ENCODE measurements at places on chromosomes 3 and 15. TPM values are rescaled to one million over a fixed set of nuclear protein-coding genes. Genes with fewer than 3 reads are reported as not detected.

DNA sequence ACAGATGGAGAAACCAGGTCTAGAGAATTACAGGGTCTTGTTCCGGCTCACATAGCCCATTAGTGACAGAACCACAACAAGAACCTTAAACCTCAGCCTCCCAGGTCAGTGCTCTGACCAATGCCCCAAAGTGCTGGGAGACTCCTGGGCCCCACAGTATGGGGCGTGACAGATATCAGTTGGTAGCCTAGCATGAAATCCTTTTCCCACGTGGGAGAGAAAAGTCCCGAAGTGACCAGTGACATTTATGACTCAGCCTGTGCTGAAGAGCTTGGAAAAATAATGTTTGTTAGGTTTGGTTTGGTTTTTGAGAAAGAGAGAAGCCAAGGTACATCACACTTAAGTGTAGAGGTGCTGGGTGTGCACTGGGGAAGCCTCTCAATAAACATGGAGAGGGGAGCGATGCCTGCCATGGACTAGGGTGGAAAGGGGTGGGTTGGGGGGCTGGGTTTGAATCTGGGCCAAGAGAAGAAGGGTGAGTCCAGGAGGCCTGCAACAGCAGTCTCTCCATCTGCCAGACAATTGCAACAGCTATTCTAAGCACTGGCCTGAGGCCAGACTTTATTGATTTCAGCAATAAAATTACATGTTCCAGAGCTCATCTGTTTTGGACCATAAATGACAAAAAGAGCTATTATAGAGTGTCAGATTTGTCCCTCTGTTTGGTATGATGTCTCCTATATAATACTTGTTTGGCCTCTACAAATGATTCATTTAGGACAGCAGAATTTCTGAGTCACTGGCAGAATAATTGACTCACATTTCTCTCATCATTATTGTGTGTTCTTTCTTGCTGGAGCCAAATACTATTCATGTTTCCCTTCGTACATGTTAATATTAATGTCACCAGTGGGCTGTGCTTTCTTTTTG, 43.4 kb downstream of the C2CD4A start:
- H3K4me1 ChIP-seq: no peaks in the 10 kb centered on the region
- H3K27me3 ChIP-seq: no peaks in the 10 kb centered on the region
- no peaks in the 10 kb centered on the region for H3K36me3 ChIP-seq
- H3K4me3 ChIP-seq: no peak overlapping the region

DNA sequence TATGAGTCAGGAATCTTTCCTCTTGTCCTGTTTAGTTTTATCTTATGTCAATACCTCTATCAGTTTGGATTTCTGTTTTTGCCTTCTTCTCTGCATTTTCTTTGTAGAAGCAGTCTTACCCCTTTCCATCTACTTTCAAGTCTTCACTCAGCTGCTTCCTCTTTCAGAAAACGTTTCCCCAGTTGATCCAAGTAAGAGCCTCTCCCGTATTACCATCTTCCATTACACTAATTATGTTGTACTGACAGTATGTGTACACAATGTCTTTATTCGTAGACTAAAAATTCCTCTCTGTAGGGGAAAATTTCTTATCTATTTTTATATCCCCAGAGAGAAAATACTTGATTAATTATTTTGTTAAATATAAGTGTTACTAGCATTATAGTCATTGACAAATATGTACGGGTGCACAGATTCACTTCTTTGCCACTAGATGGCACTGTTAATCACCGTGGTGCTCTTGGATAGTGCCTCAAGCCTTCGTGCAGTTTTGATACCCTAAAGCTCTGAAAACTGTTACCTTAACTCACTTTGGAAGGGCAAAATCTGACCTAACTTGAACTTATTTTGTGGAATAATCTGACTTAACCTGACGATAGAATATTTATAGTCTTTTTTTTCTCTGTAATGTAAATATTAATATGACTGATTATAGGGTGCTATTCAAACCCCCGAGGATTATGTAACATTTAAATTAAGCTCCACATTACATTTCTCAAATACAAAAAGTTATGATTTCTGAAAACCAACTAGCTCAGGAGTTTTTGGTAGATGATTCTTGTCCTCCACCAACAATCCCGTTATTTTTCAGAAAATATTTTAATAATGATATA, 74.2 kb upstream of the POU1F1 start:
- H3K36me3 ChIP-seq: no peaks in the 10 kb centered on the region
- H3K4me3 ChIP-seq: no peak overlapping the region
- DNase-seq: no peak
- H3K27ac ChIP-seq: no peak overlapping the region
- no peaks in the 10 kb centered on the region for H3K4me1 ChIP-seq

GRCh38 chr15:65963911-65964482, 94.7 kb downstream of the RAB11A start:
- no peaks in the 10 kb centered on the region for H3K36me3 ChIP-seq
- H3K27ac ChIP-seq: no peak overlapping the region
- H3K4me3 ChIP-seq: no peak overlapping the region
- DNase-seq: no peak
- H3K4me1 ChIP-seq: no peaks in the 10 kb centered on the region

GRCh38 chr15:98647026-98647773, 1.1 kb upstream of the IGF1R start:
- H3K27me3 ChIP-seq: peaks cover 27% of the 10 kb centered on the region
- H3K4me3 ChIP-seq: peak overlapping the region; percentile 85
- no peaks in the 10 kb centered on the region for H3K36me3 ChIP-seq
- no peak for DNase-seq
- H3K27ac ChIP-seq: no peak overlapping the region

DNA sequence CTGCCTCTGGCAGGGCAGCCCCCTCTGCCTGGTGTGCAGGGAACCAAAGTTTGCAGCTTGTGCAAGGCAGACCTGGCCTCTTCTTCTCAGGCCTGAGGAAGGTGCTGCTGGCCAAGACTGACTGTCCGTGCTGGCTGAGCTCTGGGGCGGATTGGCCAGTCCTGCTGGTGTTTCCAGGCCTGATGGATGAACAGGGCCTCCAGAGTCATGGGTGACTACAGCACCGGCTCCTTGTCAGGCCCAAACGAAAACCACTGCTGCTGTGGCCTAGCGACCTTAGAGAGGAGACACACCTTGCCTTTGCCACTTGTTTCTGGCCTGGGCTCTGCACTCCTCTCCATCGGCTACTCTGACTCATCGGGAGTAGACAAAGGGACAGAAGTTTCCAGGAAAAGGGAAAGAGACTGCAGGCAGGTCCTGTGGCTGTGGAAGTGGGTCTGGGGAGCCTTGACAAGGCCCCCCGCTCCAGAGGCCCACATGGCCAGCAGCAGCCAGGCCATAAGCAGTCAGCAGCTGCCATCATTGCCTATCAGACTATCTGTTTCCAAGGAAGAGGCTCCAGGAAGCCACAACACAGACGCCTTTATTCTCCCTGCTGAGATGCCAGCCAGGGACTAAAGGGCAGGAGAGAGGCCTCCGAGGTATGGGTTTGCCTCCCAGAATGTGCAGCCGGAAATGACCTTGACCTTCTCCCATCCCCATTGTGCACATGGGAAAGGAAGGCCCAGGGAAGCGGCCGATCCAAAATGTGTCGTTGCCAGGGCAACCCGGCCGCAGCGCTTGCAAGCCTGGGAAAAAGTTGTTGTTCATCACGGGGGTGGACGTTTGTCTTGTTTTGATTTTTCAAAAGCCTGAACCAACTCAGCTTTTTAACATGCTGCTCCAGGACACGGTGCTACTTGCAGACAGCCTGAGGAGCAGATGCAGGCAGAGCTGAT, 160.5 kb downstream of the CHSY1 start:
- H3K4me3 ChIP-seq: no peak overlapping the region
- DNase-seq: no peak
- H3K27me3 ChIP-seq: no peaks in the 10 kb centered on the region
- H3K36me3 ChIP-seq: no peaks in the 10 kb centered on the region
- no peaks in the 10 kb centered on the region for H3K4me1 ChIP-seq
- H3K27ac ChIP-seq: no peak overlapping the region

DNA sequence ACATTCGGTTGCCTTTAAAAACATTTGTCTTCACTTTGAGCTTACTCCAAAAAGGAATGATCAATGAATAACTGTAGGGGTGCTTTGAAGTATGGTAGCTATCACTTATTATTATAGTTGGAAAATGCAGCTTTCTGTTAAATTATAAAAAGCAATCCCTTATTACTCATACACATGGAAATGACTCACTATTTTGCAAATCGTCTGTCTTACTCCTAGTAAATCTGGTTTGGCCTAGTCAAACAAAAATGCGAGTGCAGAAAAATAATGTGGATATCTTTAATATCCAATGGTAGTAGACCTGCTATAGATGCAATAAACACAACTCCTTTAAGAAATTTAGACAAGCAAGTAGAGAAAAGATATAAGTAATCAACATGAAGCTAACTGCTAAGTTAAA, 112.5 kb downstream of the ZIC1 start:
- no peak for DNase-seq
- no peaks in the 10 kb centered on the region for H3K27me3 ChIP-seq
- H3K4me3 ChIP-seq: no peak overlapping the region
- no peaks in the 10 kb centered on the region for H3K36me3 ChIP-seq
- H3K27ac ChIP-seq: no peak overlapping the region

DNA sequence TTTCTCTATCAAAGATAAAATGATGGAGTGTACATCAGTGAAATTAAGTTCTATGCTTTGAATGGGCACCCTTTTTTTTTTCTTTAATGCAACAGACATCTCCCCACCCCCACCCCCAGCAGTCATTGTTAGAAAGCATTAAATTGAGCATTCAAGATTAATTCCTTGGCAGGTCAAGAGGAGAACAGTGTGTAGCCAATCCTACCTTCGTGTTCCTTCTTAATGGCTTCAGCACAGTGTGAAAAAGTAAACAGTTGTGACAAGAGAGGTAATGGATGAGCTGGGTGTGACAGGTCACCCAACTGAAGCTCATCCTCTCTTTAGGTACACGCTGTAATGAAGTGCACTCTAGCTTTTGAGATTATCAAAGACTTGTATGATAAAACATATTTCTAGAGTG, 198.5 kb upstream of the RARB start:
- H3K36me3 ChIP-seq: no peaks in the 10 kb centered on the region
- H3K4me1 ChIP-seq: no peaks in the 10 kb centered on the region
- H3K27me3 ChIP-seq: no peaks in the 10 kb centered on the region
- no peak for DNase-seq

DNA sequence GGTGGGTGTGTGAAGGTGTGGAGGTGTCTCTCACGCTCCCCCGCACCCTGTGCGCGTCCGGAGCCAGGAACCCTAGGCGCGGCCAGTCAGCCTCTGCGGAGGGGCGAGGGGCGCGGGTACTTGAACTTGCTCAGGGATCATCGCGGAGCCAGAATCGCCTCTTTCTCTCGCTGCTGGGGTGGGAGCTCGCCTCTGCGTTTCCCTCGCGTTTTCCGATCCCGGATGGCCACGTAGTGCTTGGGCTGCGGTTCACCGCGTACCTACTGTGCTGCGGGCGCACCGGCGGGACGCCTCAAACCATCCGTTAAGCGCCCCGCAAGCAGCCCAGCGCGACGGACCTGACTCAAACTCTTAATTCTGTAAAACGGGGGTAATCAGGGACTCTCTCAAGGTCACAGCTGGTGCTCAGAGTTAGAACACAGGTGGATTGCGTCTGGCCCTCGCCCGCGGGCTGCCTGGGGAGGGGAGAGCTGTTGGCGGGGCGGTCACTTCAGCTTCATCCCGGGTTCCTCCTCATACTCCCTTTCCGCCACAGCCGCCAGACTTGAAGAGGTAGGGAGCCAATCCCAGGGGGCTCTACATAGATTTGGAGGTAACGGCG, 686 bp downstream of the MYRIP start:
- no peaks in the 10 kb centered on the region for H3K4me1 ChIP-seq
- H3K27ac ChIP-seq: no peak overlapping the region
- DNase-seq: no peak
- H3K4me3 ChIP-seq: no peak overlapping the region
- H3K36me3 ChIP-seq: no peaks in the 10 kb centered on the region

DNA sequence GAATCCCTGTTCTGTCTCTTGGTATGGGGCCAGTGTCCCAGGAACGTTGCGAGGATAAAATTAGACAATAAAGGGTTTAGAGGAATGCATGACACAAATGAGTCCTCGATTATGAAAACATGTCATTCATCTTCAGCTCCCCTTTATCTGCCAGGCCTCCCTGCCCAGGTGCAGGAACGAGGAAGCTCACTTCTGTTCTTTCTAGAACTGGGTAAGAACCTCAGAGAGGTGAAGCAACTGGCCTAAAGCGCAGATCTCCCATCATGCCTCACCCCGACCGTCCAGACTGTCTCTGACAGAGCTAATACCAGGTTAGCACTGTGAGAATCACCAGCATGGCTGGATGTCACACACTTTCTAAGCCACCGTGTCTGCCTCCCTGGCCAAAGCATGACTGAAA, 1.5 kb upstream of the ITIH1 start:
- H3K4me1 ChIP-seq: peaks cover 11% of the 10 kb centered on the region
- no peaks in the 10 kb centered on the region for H3K27me3 ChIP-seq
- H3K4me3 ChIP-seq: no peak overlapping the region
- DNase-seq: no peak
- no peaks in the 10 kb centered on the region for H3K36me3 ChIP-seq

GRCh38 chr15:73019601-73020146, 32.6 kb upstream of the NEO1 start:
- H3K27me3 ChIP-seq: no peaks in the 10 kb centered on the region
- H3K4me1 ChIP-seq: no peaks in the 10 kb centered on the region

DNA sequence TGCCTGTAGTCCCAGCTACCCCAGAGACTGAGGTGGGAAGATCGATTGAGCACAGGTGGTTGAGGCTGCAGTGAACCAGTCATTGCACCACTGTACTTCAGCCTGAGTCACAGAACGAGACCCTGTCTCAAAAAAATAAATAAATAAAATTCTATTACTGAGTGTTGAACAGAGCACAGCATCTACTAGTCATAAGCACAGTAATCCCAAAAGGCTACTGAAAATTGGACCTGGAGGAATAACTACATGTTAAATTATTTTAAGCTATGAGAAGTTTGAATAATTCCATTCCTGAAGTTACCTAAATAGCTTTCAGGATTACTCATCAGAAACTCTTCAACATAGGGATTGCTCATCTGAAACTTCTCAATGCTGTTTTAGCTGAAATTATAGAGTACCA, 43.4 kb downstream of the ARMC8 start:
- DNase-seq: no peak
- peaks cover 21% of the 10 kb centered on the region for H3K36me3 ChIP-seq
- H3K27ac ChIP-seq: no peak overlapping the region
- no peaks in the 10 kb centered on the region for H3K27me3 ChIP-seq

- no peaks in the 10 kb centered on the region for H3K27me3 ChIP-seq
- no peak overlapping the region for H3K27ac ChIP-seq
- H3K36me3 ChIP-seq: no peaks in the 10 kb centered on the region
- H3K4me3 ChIP-seq: no peak overlapping the region
Observed at GRCh38 chr3:38626171-38626570, 23.3 kb downstream of the SCN5A start.

GRCh38 chr15:45594835-45595530, 7.8 kb downstream of the BLOC1S6 start:
- H3K27me3 ChIP-seq: no peaks in the 10 kb centered on the region
- H3K36me3 ChIP-seq: peaks cover 1% of the 10 kb centered on the region
- no peak for DNase-seq
- H3K27ac ChIP-seq: no peak overlapping the region
- H3K4me1 ChIP-seq: no peaks in the 10 kb centered on the region

- no peak overlapping the region for H3K27ac ChIP-seq
- H3K4me3 ChIP-seq: no peak overlapping the region
- no peaks in the 10 kb centered on the region for H3K27me3 ChIP-seq
- peaks cover under 1% of the 10 kb centered on the region for H3K4me1 ChIP-seq
- no peak for DNase-seq
Observed at GRCh38 chr3:183149915-183150750, 12.4 kb downstream of the LAMP3 start.

Gene PPCDC
- total RNA-seq: 43.3 TPM

Gene GP5
- total RNA-seq: not detected

Gene LIPC
- not detected for total RNA-seq

Gene COLQ
- 0.72 TPM for total RNA-seq

Gene DZIP1L
- not detected for total RNA-seq

Gene TNFAIP8L3
- not detected for total RNA-seq

Gene CNTN3
- total RNA-seq: not detected

Gene RBM6
- total RNA-seq: 72.7 TPM

Gene FAM107A
- not detected for total RNA-seq

Gene REC114
- total RNA-seq: not detected

Data from GM12878 (cell line).